ENCODE measurements at places on chromosomes 7 and 10.

- no peak for DNase-seq
These were observed 3.3 kb upstream of the GLCCI1 start for GRCh38 chr7:7965301-7965700.

DNA sequence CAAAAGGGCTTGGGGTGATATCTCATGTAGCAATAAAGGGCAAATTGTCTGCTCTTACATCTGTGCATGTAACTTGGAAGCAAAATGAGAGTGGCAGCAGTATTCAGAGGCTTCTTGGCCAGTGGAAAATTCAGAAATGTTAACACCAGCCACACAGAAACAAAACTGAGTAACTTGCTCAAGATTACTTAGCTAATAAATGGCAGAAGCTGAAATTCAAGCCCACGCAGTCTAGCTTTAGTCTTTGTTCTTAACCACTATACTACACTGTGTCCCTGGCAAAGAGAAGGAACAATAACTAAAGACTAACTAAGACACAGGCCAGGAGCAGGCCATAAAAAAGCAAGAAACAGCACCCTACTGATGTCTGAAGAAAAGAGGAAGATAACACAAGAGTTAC lies 185.9 kb upstream of the ASAH2 start:
- no peak for DNase-seq

GRCh38 chr10:75493464-75493863 lies 62.0 kb downstream of the LRMDA start:
- no peak for DNase-seq

DNA sequence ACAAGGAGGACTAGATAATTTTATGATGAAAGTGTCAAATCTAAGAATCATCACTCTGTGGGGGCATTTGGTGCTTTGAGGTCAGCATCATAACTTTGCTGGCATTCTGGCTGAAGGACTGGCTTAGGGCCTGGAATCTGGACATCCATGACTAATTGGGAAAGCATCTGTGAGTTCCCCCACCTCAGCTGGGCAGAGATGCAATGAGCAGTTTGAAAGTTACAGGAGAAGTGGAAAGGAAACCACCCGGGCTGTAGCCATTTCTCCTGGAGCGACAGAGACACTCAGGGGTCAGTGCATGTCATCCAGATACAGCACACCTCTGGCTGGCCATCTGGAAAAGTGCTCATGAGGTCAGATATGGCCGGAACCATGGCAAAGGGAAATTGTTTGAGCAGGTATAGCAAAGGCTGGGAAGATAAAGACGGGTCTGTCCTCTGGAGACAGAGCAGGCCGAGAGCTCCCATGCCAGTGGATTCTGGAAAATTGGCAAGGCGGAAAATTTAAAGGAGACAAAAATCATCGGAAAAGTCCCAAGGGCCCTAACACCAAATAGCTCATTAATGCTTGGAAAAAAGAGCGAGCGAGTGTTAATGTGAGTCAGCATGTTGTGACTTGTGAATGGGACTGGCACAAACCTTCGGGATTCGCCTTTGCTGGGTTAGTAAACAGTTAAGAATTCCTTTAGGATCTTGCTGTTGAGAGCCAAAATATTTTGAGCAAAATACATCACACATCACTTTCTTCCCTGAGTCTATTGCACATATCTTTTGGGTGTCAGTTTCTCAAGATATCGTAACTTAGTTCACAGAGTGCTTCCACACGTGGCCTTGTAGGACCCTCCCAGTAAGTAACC lies 188.4 kb upstream of the AGK start:
- no peak for DNase-seq

- no peak for DNase-seq
These were observed 1.4 kb upstream of the RTKN2 start for GRCh38 chr10:62270020-62270419.

DNA sequence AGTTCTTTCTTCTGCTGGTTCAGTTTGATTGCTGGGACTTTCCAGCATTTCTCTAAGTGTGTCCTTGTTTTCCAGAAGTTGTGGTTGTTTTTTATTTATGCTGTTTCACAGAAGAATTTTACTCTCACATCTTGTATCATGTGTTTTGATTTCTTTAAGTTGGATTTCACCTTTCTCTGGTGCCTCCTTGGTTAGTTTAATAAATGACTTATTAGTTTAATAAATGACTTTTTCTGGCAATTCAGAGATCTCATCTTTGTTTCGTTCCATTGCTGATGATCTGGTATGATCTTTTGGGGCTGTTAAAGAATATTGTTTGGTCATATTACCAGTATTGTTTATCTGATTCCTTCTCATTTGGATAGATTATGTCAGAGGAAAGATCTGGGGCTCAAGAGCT lies 59.8 kb upstream of the CYP2C9 start:
- no peak for DNase-seq

GRCh38 chr10:99562631-99563030 lies 29.9 kb downstream of the NKX2-3 start:
- no peak for DNase-seq

DNA sequence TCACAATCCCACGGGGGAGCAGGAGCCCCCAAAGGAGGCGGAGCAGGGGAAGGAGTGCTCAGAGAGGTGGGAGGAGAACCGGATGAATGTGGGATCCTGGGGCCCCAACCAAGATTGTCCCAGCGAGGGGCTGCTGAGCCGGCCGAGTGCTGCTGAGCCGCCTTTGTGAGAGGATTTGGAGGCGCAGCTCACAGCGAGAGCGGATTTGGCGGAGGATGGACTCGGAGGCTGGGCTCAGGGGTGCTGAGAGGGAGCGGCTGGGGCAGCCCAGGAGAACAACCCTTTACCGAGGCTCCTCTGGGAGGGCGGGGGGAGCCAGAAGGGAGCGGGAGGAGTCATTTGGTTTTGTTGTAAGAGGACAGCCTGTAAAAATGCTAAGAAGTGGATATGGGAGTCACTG lies 23.0 kb downstream of the GHRHR start:
- DNase-seq: no peak

DNA sequence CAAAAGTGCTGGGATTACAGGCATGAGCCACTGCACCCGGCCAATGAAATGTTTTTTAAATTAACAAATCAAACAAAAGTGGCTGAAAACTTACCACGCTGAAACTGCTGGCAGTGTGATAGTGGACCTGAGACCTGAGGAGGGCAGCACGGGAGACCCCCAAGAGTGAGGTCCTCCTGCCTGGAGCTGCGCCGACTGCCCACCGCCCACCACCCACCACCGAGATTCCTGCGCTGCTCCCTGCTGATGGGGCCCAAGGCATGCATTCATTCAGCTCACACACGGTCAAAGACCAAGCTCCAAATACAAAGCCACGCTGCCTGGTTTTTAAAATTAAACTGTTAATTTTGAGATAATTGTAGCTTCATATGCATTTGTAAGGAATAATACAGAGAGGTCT lies 16.4 kb upstream of the LARP4B start:
- DNase-seq: no peak

DNA sequence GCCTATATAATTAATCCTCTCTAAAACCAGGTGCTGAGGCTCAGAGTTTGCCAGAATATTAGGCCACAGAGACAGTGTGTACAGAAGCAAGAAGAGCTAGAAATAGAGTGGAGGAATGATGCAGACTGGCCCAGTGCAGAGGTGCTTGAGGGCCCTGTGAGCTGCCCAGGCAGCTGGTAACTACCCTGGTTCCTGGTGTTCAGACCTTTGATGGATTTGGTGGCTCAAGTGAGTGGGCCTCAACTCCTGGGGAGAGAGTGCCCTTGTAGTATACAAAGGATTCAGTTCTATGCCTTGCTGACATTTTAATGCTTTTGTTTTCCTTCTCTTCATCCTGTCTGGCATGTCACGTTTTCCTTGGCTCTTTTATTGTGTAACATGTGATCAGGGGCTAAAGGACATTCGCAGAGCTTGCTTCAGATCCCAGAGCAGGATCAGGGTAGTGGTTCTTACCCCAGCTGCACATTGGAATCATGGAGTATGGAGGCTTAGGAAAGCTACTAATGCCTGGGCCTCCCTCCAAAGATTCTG lies 20.0 kb downstream of the LRRC4 start:
- DNase-seq: no peak

DNA sequence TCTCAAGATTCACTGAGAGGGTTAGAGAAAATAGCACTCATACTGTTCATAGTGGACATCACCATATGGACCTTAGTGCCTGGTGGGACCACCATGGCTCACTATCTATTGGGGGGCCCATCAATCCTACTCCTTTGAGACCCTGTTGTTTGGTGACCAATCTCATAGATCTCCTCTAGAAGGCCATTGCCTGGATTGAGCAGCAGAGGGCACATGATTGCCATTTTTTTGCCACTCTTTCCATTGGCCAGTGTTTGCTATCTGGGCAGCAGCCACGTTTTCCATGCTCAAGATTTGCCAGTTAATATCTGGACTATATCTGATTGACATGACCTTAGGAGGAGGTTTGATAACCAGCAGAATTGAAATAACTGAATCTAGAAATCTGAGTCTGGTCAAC lies 244.5 kb downstream of the ITGB1 start:
- no peak for DNase-seq

- peak; percentile 40 for DNase-seq
These were observed 117.1 kb downstream of the DYNC2I1 start for GRCh38 chr7:158973440-158973839.

GRCh38 chr7:155856656-155857055 lies 44.4 kb upstream of the SHH start:
- DNase-seq: no peak

GRCh38 chr10:6881987-6882386 lies 301.9 kb upstream of the PRKCQ start:
- no peak for DNase-seq

DNA sequence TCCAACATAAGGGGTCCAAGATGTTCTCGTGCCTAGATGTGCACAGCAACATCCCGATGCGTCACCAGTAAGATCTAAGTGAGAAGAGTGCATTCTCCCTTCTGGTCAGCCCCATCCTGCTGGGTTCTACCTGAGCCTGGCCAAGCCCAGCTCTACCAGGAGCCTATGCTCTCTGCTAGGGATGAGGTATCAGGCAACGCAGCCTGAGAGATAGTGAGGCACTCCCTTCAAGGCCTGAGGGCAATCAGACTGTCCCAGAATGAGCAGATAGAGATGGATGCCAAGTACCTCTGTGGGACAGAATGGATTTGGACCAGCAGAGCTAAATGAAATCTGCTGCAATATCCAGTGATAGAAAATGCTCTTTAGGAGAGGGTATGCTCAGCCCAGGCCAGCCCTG lies 26.7 kb downstream of the DDC start:
- DNase-seq: no peak

- DNase-seq: no peak
These were observed 33.9 kb upstream of the ARL4A start for GRCh38 chr7:12653518-12653917.

- no peak for DNase-seq
These were observed 85.2 kb upstream of the AOAH start for GRCh38 chr7:36809510-36809909.

DNA sequence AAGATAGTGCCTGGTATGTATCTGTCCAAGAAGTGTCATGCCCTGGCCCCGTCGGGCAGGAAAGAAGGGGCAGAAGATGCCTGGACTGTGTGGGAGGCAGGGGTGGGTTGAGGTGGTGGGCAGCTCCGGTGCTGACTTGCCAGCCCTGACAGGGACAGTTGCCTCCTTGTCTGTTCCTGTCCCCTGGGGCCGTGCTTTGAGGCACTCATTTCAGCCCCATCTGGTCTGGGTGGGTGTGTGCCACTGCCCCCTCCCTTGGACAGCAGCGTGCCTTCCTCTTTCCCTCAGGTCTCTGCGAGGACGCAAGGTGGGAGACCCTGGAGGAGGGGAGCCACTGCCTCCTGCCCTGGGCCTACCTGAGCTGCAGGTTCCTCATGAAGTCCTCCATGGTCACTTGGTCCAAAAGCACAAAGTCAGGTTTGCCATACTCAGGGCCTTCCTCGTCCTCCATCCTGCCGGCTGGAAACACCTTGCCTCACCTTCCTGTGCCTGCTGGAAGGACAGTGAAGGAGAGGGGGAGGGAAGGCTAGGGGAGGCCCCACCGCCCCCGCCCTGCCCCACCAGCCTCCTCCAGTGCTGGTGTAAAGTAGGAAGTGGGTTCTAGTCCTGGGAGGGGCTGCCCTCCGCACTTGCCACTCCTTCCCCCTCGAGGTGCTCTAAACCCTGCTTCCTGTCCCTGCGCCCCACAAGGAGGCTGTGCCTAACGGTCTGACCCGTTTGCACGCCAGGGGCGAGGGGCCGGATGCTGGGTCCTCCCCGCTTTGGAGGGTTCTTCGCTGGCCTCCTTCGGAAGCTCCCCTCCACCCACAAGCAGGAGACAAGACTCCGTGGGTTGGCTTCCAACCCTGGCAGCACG lies at the start of gene MYO1G:
MYO1G (minus strand) TSS at position 505 of the 856 bp plus-strand sequence; CDS start at position 451, 54 bp downstream.
- peak; percentile 89 for DNase-seq

DNA sequence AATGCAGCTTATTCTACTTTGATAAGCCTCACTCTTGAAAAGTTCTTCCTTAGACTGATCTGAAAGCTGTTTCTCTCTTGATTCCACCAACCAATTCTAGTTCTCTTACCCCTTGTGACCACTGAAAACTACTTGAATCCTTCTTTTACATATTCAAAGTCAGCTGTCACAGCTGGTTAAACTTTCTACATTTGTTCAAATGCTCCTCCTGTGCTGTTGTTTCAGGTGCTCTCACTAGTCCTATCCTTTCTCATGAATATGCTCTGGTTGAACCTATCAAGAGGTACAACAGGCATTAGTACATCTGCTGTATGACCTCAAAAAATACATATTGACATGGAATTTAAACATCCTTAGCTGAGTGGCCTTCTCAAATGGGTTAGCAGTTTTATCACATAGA lies 91.5 kb downstream of the MYO3A start:
- DNase-seq: no peak

DNA sequence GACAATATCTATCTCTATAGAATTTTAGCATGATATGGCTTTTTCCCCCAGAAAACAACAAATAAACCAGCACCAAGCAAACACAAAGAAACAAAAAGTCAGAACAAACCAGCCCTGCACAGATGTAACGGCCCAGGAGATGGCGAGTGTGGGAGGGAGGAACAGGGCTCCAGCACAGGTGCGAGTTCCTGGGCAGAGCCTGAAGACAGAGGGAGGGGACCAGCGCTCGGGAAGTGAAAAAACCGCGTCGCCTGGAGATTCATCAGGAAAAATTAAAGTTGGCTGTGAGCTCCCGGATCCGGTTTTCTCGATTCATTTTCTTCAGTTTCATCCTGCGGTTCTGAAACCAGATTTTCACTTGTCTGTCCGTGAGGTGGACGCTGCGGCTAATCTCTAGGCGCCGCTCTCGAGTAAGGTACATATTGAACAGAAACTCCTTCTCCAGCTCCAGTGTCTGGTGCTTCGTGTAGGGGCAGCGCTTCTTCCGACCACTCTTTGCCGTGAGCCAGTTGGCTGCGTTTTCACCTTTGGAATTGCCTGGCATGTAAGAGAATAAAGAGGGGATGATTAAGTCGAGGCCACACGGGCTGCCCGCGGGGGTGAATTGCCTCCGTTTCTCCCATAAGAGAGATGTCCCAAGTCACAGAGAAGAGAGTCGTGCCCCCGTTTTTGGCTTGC lies 2.3 kb downstream of the HOXA10 start:
- no peak for DNase-seq

GRCh38 chr7:155418941-155419755 lies 38.8 kb upstream of the EN2 start:
- no peak for DNase-seq

GRCh38 chr10:116287906-116288501 lies 15.0 kb upstream of the GFRA1 start:
- DNase-seq: no peak

- no peak for DNase-seq
These were observed 280.2 kb downstream of the SNX13 start for GRCh38 chr7:17660116-17660515.
